ENCODE measurements at places on chromosomes 2 and 18. TPM values are rescaled to one million over a fixed set of nuclear protein-coding genes. Genes with fewer than 3 reads are reported as not detected.
A peak's percentile ranks its signal among the peaks of the same experiment; 100 is the strongest.

DNA sequence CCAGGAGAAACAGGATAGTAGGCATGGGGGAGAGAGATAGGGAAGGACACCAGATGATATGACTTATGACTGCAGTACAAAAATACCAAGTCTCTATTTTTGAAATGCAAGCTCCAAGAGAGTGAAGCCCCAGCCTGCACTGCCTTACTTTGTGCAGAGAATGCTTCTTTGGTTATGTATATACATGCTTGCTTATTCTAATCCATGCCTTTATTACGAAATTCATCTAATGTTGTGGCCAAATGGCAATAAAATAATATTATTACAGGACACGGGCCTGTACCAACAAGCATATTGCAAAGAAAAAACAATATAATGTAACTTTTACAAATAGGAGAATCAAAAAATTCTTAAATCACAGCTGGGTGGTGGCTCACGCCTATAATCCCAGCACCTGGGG, 110.8 kb downstream of the BCL11A start:
- H3K4me3 ChIP-seq = no peak overlapping the region
- no peak overlapping the region for H3K27ac ChIP-seq
- DNase-seq = no peak
- no peaks in the 10 kb centered on the region for H3K4me1 ChIP-seq
- no peaks in the 10 kb centered on the region for H3K27me3 ChIP-seq

GRCh38 chr2:134440336-134440909, 186.6 kb downstream of the MGAT5 start:
- H3K4me1 ChIP-seq = no peaks in the 10 kb centered on the region
- DNase-seq = no peak
- H3K36me3 ChIP-seq = peaks cover 3% of the 10 kb centered on the region
- no peaks in the 10 kb centered on the region for H3K27me3 ChIP-seq

DNA sequence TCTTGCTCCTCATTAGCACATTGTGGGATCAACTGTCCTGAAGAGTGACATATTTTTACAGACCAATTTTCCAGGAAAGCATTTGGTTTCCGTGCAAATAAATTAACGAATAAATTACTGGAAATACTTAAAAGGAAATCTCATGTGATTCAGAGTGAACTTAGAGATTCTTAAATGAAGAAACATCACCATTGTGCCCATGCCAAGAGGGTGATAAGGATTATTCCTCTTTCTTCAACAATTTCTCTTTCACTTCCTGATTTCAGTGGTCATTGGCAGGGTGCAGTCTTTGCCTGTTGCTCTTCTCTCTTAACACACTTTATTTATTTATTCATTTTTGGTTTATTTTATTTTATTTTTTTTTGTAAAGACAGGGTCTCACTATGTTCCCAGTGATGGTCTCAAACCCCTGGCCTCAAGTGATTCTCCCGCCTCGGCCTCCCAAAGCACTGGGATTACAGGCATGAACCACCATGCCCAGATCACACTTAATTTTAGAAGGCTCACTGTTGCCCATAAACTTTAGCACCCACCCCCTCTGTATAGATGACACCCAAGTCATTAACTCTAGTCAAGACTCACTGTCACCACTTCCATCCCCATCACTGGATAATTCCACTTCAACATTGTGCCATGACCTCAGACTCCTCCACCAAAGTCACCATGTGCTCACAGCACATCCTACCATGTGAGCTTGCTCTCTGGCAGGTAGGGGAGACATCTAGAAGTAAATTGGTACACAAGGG, 92.6 kb upstream of the CERS6 start:
- H3K27me3 ChIP-seq = no peaks in the 10 kb centered on the region
- no peaks in the 10 kb centered on the region for H3K36me3 ChIP-seq
- H3K4me3 ChIP-seq = no peak overlapping the region
- H3K4me1 ChIP-seq = no peaks in the 10 kb centered on the region
- DNase-seq = no peak
- no peak overlapping the region for H3K27ac ChIP-seq

DNA sequence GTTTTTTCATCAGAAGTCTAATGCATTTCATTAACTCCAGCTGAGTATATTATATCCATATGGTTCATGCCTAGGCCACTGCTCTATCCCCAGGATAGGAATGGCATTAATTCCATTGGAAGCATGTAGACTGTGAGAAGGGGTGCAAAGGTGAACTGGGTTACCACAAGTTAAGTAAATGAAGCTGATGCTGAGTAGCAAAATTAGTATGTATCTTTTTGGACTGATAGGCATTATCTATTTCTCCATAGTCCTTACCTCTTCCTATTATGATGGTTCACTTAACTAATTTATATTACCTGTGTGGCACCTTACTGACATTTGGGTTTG, 24.9 kb downstream of the UBE2E3 start:
- no peaks in the 10 kb centered on the region for H3K27me3 ChIP-seq
- no peak overlapping the region for H3K4me3 ChIP-seq
- no peak for DNase-seq
- H3K27ac ChIP-seq = no peak overlapping the region
- H3K4me1 ChIP-seq = peaks cover 5% of the 10 kb centered on the region
- H3K36me3 ChIP-seq = no peaks in the 10 kb centered on the region

- peak within 1 kb of the TSS; percentile 87 for H3K27ac ChIP-seq
- H3K4me1 ChIP-seq = peaks cover 52% of the 10 kb centered on the region
- H3K4me3 ChIP-seq = peak within 1 kb of the TSS; percentile 77
- peak; percentile 16 for DNase-seq
- H3K36me3 ChIP-seq = no peaks in the 10 kb centered on the region
- H3K27me3 ChIP-seq = no peaks in the 10 kb centered on the region
Measured at GRCh38 chr2:84970868-84971509, at the start of gene KCMF1. Gene KCMF1, plus strand, starts transcription at chr2:84971161. Its CDS starts 291 bp downstream, at chr2:84971452.

- no peaks in the 10 kb centered on the region for H3K27me3 ChIP-seq
- no peak overlapping the region for H3K4me3 ChIP-seq
- no peaks in the 10 kb centered on the region for H3K36me3 ChIP-seq
- no peaks in the 10 kb centered on the region for H3K4me1 ChIP-seq
Measured at GRCh38 chr2:5502385-5502784, 189.8 kb upstream of the SOX11 start.

- no peak overlapping the region for H3K27ac ChIP-seq
- H3K36me3 ChIP-seq = no peaks in the 10 kb centered on the region
- peak overlapping the region; percentile 65 for H3K4me3 ChIP-seq
- H3K27me3 ChIP-seq = peaks cover 34% of the 10 kb centered on the region
- no peak for DNase-seq
- peaks cover 23% of the 10 kb centered on the region for H3K4me1 ChIP-seq
Measured at GRCh38 chr2:222295368-222296062, 3.3 kb downstream of the PAX3 start.

GRCh38 chr18:64436111-64436510, 287.2 kb upstream of the LINC00305 start:
- H3K36me3 ChIP-seq = no peaks in the 10 kb centered on the region
- DNase-seq = no peak
- no peak overlapping the region for H3K27ac ChIP-seq
- H3K27me3 ChIP-seq = no peaks in the 10 kb centered on the region

GRCh38 chr2:209969692-209970091, 32.7 kb upstream of the RPE start:
- DNase-seq = no peak
- no peak overlapping the region for H3K4me3 ChIP-seq
- no peaks in the 10 kb centered on the region for H3K4me1 ChIP-seq
- H3K27ac ChIP-seq = no peak overlapping the region

DNA sequence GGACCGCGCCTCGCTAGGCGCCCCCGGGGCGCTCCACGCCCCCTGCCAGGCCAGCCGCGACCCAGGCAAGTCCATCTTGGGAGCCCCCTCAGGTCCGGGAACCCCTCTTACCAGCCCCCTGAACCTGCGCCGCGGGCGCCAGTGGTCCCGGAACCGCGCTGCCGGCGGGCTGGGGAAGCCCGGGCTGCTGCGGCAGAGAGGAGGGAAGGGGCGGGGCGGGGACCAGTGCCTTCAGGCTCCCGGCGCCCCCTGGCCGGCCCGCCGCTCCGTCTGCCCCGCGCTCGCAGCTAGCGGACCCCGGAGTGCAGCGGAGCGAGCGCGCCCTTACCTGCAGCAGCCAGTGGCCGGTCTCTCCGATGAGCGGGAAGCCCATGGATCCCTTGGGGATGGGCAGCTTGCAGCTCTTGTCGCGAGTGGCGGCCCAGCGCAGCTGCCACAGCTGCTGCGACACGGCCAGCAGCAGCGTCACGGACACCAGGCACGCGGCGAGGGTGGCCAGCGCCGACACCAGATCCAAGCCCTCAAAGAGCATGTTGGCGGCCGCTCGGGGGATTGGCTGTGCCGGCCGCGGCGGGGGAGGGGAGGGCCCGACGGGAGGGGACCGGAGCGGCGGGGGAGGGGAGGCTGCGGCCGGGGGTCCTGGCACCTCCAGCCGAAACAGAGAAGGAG, at the start of gene CYP26B1:
CYP26B1 (minus strand) TSS at position 560 of the 669 bp plus-strand sequence; CDS start at position 532, 28 bp downstream.
- peaks cover 58% of the 10 kb centered on the region for H3K4me1 ChIP-seq
- no peaks in the 10 kb centered on the region for H3K27me3 ChIP-seq
- no peak for DNase-seq

GRCh38 chr2:227219312-227220105, 55.1 kb downstream of the COL4A3 start:
- H3K36me3 ChIP-seq = no peaks in the 10 kb centered on the region
- no peak for DNase-seq
- H3K27me3 ChIP-seq = no peaks in the 10 kb centered on the region
- H3K4me1 ChIP-seq = no peaks in the 10 kb centered on the region

GRCh38 chr2:96538487-96539214, 2.1 kb downstream of the ARID5A start:
- H3K27me3 ChIP-seq = no peaks in the 10 kb centered on the region
- peak overlapping the region; percentile 93 for H3K4me3 ChIP-seq
- H3K4me1 ChIP-seq = peaks cover 40% of the 10 kb centered on the region
- peak overlapping the region; percentile 97 for H3K27ac ChIP-seq
- DNase-seq = peak; percentile 87

GRCh38 chr2:138744713-138745112, 35.5 kb downstream of the NXPH2 start:
- H3K4me3 ChIP-seq = no peak overlapping the region
- no peaks in the 10 kb centered on the region for H3K36me3 ChIP-seq
- no peak overlapping the region for H3K27ac ChIP-seq
- no peak for DNase-seq

GRCh38 chr2:167136879-167137596, 248.8 kb downstream of the XIRP2 start:
- H3K27me3 ChIP-seq = no peaks in the 10 kb centered on the region
- H3K4me3 ChIP-seq = no peak overlapping the region
- H3K36me3 ChIP-seq = no peaks in the 10 kb centered on the region

- H3K4me3 ChIP-seq = no peak overlapping the region
- H3K36me3 ChIP-seq = peaks cover 5% of the 10 kb centered on the region
- H3K4me1 ChIP-seq = no peaks in the 10 kb centered on the region
- no peaks in the 10 kb centered on the region for H3K27me3 ChIP-seq
Measured at GRCh38 chr2:235709124-235709813, 215.4 kb downstream of the AGAP1 start.

DNA sequence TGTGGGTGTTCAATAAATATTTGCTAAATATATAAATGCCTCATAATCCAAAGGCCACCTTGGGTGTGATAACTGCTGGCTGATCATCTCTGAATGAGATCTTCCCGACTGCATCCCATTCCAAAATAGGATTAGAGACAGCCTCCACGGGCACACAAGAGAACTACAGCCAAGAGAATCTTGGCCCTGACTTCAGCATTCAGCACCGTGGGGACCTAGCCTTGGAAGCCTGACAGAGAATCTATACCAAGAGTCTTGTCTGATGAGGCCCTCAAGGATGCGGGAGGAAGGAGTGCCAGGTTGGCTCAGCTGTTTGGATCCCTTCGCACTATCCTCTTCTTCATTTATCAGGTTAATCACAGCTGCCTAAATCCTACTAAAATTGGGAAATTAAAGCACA, 85.8 kb downstream of the RBM43 start:
- no peak overlapping the region for H3K27ac ChIP-seq
- no peak for DNase-seq
- H3K27me3 ChIP-seq = no peaks in the 10 kb centered on the region
- no peaks in the 10 kb centered on the region for H3K4me1 ChIP-seq
- H3K4me3 ChIP-seq = no peak overlapping the region

DNA sequence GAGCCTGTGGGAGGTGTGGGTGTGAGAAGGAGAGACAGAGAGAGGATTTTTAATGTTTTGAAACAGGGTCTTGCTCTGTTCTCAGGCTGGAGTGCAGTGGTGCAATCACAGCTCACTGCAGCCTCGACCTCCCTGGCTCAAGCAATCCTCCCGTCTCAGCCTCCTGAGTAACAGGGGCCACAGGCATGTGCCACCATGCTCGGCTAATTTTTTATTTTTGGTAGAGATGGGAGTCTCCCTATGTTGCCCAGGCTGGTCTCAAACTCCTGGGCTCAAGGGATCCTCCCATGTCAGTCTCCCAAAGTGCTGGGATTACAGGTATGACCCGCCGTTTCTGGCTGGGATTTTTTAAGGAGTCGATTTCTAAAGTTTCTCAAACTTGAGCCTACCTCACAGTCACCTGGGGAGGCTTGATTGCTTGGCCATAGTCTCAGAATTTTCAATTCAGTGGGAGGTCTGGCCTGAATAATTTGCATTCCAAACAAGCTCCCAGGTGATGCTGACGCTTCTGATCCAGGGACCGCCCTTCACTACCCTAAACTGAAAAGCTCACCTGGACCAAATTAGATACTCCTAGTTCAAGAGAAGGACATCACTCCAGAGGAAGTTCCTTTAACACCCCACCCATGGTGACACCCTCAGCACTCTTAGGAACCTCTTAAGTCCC, 70.8 kb upstream of the SLC1A4 start:
- no peaks in the 10 kb centered on the region for H3K36me3 ChIP-seq
- DNase-seq = no peak
- peak overlapping the region; percentile 74 for H3K4me3 ChIP-seq
- H3K4me1 ChIP-seq = no peaks in the 10 kb centered on the region

The C2orf92 gene
- total RNA-seq = 32.0 TPM

The REG1B gene
- total RNA-seq = not detected

The IL37 gene
- total RNA-seq = not detected

The PXDN gene
- total RNA-seq = 97.5 TPM

The COL4A3 gene
- total RNA-seq = 29.6 TPM

The MGAT4A gene
- total RNA-seq = 44.0 TPM

The PIEZO2 gene
- total RNA-seq = 10.3 TPM

The MEIS1 gene
- total RNA-seq = 58.4 TPM

The COA5 gene
- total RNA-seq = 37.5 TPM
